CD8-positive, alpha-beta memory T cell (primary cell): ENCODE measurements at places on chromosomes 13 and 19.

DNA sequence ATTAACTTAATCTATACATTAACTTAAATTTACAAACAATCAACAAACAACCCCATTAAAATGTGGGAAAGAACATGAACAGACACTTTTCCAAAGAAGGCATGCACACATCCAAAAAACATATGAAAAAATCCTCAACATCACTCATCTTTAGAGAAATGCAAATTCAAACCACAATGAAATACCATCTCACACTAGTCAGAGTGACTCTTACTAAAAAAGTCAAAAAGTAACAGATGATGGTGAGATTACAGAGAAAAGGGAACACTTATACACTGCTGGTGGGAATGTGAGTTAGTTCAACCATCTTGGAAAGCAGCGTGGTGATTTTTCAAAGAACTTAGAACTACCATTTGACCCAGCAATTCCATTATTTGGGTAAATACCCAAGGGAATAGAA lies 759.2 kb upstream of the SLITRK1 start:
- no peak for DNase-seq

- DNase-seq: no peak
Observed at GRCh38 chr13:105153611-105154010, 1381.9 kb downstream of the EFNB2 start.

- no peak for DNase-seq
Observed at GRCh38 chr13:21948769-21949474, 278.0 kb downstream of the FGF9 start.

DNA sequence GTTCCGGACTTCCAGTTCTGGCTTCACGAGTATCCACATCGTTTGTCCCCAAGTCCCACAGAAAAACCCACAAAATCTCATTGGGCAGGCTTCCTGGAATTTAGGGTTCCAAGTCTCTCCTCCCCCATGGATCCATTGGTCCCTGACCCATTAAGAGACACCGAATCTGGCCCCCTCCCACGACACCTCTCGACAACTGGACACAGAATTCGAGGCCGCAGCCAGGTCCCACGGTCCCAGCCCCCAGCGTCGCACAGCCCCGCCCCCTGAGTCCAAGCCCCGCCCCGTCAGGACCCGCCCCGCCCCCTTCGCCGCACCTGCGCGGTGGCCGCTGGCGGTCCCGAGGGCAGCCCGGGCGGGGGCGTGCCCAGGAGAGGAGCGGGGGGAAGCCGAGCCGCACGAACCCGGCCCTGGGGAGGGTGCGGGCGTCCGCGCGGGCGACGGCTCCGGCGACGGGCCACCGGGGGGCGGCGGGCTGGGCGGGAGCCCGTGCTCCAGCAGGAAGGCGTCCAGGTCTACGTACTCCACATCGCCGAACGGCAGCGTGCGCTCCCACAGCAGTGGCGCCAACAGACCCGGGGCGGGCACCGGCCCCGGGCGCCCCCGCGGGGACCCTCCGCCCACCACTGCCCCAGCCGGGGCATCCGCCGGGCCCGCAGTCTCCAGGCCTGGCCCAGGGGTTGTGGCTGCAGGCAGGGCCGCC lies 1.8 kb downstream of the DBP start:
- DNase-seq: peak; percentile 67

DNA sequence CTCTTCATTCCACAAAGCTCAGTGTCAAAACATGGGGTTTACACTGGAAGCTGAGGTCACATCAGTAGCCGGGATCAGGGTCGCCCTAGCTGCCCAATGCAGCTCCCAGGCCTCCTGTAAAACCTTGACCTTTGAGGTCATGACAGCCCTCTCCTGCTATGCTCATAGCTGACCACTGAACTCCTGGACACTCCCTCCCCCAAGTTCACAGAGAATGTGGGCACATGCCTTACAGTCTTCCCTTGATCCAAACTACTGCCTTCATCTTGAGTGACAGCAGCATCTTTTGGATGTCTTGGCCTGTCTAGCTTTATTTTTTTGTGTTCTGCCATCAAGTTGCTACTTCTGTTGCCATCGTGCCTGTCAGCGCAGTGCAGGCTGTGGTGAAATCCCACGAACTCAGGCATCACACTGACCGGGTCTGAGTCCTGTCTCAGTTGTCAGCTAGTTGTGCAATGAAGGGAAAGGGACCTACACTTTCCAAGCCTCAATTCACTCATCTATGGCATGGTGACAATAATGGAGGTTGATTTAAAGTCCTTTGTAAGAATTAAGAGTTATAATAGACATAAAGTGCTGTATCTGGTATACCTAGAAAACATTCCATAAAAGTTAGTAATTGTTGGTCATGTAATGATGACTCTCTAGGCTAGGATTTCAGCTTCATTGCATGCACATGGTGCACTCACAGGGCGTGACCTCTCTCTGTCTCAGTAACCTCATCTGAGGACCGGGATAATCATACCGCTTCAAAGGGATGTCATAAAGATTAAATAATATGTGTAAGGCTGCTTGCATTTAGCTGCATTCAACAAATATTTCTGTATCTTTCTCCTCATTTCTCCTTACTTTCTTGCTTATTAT lies 16.4 kb upstream of the ALOX5AP start:
- no peak for DNase-seq

GRCh38 chr13:79477968-79478367 lies 3.0 kb upstream of the NDFIP2 start:
- DNase-seq: no peak

- no peak for DNase-seq
Observed at GRCh38 chr13:59527500-59527899, 636.2 kb downstream of the DIAPH3 start.

DNA sequence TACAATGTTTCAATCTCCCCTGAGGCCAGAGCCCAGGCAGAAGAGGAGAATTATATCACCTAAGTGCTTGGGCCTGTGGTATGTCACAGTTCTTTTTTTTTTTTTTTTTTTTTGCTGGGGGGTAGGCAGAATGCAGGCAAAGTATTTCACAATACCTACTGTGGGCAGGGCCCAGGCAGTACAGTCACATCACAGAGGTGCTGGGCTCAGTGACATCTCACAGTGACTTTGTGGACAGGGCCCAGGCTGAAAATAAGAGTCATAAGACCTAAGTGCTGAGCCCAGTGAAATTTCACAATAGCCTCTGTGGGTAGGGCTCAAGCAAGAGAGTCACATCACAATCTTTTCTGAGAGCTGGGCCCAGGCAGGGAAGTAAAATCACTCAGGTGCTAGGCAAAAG lies 15.9 kb upstream of the ZNF208 start:
- no peak for DNase-seq

DNA sequence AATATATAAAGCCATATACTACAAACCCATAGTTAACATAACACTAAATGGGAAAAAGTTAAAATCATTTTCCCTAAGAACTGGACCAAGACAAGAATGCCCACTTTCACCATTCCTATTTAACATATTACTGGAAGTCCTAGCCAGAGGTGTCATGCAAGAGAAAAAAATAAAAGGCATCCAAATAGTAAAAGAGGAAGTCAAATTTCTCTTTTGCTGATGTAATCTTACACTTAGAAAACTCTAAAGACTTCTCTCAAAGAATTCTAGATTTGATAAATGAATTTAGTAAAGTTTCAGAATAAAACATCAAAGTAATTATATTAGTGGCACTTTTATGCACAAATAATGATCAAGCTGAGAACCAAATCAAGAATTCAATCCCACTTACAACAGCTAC lies 678.9 kb upstream of the SLITRK5 start:
- no peak for DNase-seq

DNA sequence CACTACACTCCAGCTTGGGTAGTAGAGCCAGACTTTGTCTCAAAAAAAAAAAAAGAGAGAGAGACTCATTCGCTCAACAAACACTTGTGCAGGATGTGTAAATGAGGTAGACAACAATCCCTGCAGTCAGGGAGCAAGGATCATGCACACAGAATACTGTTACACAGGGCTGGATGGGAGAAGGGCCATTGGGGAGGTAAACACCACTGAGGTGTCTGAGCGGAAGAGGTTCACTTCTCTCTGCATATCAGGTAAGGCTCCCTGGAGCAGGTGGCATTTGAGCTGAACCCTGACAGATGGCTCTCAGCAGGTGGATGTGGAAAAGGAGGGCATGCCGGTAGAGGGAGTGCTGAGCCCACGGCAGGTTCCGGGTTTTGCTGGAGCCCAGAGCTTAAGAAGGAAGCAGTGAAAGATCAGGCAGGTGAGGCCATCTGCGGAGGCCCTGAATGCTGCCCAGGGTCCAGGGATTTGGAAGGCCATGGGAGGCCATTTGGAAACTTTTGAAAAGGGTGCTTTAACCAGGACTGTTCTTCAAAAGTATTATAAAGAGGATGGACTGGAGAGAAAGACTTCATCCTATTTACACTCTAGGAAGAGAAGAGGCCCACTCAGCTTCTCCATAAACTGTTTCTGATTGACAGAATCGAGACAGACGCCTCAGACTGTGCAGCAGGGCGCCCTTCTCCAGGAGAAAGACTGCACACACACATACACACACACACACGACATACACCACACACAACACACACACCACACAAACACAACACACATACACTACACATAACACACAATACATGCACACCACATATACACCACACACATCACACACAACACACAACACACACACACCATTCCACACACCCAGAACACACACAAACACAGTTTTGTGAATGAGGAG lies 199.4 kb downstream of the USP12 start:
- DNase-seq: no peak
